Fibroblast of skin of right biceps (primary cell): ENCODE measurements at places on chromosomes 5 and 9.

GRCh38 chr5:147015405-147015804 lies 136.8 kb upstream of the PPP2R2B start:
- no peak for DNase-seq

- DNase-seq, result peak; percentile 86
Observed at GRCh38 chr5:55604611-55605067, 69.9 kb upstream of the PLPP1 start.

DNA sequence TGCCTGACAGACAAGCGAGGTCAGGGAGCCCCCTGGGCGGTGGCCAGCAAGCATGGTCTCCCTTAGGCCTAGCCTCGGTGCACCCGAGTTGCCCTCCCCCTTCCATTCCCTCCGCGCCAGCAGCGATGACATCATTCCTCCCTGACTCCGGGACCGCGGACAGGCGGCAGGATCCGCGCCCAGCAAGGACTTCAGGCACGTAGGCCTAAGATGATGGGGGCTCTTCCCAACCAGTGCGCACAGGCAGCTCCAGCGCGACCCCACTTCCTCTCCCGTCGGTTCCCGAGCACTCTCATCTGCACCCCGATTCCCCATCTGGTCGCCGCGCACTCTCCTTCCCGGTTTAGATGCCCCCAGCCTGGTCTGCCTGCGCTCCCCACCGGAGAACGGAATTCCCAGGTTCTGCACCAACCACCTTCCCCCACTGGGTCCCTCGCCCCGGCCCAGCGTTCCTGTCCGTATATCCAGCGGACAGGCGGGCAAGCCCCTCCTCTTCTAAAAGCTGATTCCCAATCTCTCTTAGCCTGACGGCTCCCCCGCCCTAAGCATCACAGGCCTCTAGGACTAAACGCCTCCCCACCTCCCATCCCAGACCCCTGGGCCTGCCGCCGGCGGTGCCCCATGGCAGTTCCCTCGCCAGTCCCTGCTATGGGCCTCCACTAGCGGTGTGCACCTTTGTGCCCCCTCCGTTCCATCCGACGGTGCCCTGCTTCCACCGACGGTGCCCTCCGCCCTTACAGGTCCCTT lies 931 bp downstream of the FAM219A start:
- DNase-seq, result peak; percentile 83

DNA sequence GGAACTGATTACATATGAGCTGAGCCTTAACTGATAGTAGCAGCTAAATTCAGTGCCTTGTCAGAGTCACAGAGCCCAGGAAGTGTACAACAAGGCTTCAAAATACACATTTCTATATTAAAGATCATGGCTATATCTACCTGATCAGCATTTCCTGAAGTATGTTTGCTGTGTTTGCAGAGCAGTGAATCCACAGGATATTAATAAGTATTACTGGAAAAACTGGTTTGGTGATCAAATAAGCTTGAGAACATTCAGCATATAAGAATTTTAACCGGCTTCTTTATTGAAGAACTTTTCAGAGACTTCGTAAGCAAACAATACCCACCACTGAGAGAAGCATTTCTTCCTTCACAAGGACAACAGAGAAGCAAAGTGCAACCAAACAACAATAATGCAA lies 227.0 kb downstream of the ELAVL2 start:
- no peak for DNase-seq

GRCh38 chr5:132296412-132297016 lies 2.3 kb downstream of the SLC22A4 start:
- DNase-seq, result peak; percentile 35

DNA sequence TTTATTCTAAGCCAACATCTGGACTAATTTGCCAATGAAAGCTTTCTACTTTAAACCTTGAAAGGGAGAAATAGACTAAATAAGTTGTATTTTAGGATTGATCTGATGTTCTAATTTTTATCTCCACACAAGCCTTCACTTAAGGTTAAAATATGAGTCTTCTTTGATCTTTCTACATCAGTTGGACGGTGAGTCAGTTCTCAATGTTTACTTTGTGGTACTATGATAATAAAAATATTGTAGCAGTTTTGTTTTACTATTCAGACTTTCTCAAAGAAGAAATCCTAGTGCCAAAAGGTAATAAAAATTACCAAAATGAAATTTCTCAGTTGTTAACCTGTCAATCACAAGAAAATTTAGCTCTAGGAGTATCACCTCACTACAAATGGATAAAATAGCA lies 203.5 kb upstream of the RGMB start:
- peak; percentile 53 for DNase-seq

DNA sequence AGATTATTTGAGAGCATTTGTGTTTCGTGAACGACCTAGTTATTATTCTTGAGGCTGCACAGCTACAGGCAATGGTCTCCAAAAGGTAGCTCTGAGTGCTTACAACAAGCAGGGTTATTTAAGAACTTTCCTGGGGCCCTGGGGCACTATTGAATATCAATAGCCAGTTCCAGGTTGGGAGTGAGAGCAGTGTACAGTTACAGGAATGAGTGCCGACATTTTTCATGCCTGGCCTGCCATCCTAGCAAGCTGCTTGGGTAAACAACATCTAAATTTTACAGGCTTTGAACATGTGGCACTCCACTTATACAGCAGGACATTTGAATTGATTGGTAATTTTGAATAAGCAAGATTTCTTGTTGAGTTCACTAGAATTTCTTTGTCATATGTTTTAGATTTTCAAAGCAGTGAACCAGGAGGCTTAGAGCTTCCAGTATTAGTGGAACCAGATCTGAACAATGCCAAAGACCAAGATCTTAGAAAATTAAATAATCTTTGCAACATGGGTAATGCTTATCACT lies 171.9 kb upstream of the GDNF start:
- no peak for DNase-seq

- no peak for DNase-seq
Observed at GRCh38 chr9:110954822-110955291, 83.4 kb downstream of the LPAR1 start.

GRCh38 chr9:33506626-33507370 lies 17.3 kb upstream of the ANKRD18B start:
- peak; percentile 99 for DNase-seq

DNA sequence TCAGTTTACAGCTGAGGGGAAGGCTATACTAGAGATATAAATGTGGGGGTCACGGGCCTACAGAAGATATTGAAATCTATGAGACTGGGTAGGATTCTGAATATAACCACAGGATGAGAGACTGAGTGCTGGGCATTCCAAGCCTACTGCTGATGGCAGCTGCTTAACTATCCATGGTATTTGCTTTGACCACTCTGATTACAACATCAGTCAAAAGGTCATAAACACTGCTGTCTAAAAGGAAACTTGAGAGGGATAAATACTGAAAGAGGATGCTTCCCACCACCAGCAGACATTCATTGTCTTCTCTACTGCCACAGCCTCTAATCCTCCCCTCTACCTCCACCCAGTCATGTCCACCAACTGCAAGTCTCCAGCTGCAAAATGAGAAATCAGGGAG lies 3.8 kb downstream of the ZNF622 start:
- peak; percentile 53 for DNase-seq

- DNase-seq, result no peak
Observed at GRCh38 chr9:80380301-80380700, 808.5 kb downstream of the TLE4 start.

DNA sequence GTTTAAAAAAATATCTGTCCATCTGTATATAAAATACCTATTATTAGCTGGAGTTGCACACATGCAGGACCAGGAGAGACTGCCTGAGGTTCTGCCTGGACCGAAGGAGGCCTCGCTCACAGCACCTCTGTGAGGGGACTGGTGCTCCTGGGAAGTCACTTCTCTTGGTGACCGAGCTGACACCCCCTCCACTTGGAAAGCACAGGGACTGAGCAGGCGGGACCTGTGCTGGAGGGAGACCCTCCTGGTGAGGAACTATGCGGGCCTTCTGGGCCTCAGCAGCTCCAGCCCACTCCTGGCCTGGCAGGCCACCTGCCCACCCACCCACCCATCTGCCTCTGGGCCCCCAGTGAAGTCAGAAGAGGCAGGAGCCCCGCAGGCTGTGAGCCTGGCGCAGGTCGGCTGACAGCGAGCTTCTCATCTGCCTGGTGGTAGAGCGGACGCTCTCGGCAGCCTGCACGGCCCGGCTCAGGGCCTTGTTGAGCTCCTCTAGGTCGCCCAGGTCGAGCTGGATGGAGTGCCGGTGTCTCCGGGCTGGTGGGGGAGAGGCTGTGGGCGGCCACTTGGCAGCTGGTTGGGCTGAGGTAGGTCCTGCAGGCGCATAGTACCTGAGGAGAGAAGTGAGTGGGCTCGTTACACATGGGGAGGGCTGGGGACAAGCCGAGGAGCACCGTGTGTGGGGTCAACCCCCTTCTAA lies 7.2 kb downstream of the ORM2 start:
- no peak for DNase-seq

GRCh38 chr5:159902444-159903121 lies 13.7 kb upstream of the ADRA1B start:
- peak; percentile 82 for DNase-seq

- no peak for DNase-seq
Observed at GRCh38 chr5:14364576-14365472, 216.8 kb upstream of the OTULINL start.

- no peak for DNase-seq
Observed at GRCh38 chr5:75242067-75242466, 5.4 kb upstream of the ANKRD31 start.

- DNase-seq, result peak; percentile 92
Observed at GRCh38 chr5:154287136-154287535, 96.6 kb downstream of the GALNT10 start.

- DNase-seq, result no peak
Observed at GRCh38 chr9:130480673-130481072, 35.9 kb downstream of the ASS1 start.

DNA sequence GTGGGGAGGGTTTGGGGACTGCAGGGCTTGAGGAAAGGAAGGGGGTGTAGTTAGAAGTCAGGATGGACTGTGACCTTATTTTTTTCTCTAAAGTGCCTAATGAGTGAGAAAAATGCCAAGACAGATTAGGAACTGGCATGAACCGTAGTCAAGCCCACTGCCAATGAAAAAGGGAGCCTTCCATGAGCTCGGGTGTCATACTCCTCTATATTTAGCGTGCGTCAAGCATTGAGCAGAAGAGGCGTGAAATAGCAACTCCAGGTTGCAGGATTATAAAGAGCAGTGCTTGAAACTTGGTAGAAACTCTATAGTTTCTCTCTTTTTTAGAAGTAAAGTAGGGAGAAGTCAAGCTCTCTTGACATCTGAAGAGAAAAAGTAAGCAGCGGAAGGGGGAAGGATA lies 1.8 kb downstream of the SGCD start:
- DNase-seq, result peak; percentile 11

DNA sequence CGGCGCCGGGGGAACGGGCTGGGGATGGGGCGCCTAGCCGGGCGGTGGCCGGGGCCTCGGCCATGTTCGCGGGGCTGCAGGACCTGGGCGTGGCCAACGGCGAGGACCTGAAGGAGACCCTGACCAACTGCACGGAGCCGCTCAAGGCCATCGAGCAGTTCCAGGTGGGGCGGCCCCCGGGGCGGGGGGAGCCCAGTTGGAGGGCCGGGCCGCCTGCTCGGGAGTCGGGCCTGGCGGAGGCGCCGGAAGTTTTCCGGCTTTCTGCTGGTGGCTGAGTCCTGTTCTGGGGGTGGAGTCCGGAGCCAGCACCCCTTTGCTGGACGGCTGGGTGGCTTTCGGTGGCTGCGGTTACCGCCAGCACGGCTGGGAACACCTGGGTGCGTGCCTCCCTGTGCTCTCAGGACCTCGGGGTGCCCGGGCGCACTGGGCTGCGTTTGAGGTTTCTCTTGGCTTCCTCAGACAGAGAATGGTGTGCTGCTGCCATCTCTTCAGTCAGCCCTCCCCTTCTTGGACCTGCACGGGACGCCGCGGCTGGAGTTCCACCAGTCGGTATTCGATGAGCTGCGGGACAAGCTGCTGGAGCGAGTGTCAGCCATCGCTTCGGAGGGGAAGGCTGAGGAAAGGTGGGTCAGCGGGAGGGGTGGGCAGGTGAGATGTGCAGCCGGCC lies 454 bp downstream of the NELFB start:
- peak; percentile 25 for DNase-seq

DNA sequence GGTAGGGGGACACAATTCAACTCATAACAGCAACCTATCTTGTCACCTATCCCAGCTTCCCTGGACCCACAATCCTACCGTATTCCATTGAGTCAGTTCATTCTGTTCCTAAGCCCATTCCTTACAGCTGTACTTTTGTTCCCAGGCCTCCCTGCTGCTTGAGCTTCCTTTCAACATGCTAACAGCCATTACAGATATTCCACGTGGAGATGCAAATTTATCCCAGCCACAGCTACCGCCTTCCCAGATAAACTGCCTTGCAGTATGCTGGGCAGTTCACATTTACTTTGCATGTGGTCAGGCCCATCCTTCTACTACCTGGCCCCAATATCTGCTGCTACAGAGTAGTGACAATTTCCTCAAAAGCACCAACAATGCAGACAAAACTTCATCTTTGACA lies 23.0 kb downstream of the RIGI start:
- DNase-seq, result no peak

GRCh38 chr5:168656633-168657032 lies 77.5 kb upstream of the PANK3 start:
- peak; percentile 82 for DNase-seq

DNA sequence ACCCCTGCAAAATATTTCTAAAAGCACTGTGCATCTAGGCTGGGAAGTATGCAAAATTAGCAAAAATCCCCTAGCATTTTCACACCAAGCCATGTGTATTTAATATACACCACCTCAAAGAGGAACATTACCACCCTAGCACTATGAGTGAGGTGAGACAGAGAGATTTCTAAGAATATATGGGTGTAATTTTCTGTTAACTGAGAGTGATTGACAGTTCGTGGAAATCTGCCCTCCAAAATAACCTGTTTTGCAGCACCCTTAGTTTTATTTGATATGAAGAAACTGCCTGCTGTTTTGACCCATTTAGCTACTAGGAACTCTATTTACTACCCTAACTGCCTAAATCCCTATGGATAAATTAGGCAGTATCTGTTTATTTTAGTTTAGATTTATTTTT lies 64.2 kb upstream of the CDKN2B start:
- DNase-seq, result no peak
